H54 (cell line): ENCODE measurements at places on chromosomes 7 and 10.

DNA sequence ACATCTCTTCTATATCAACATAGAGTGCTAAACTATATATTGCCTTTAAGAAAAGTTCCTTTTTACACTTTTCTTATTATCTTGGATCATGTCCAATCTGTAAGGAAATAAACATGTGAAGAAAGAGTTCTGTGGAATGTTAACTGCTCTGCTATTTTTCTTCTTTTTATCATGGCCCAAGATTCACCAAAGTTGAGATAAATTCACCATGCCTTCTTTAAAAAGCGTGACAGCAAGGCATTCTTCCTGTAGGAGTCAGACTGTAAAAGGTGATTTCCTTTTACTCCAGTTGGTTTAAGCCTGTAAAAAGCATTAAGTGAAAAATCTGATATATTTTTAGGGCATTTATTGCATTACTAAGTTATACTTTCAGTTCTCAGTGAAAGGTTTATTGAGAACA lies 165.7 kb upstream of the FZD1 start:
- DNase-seq: no peak

- no peak for DNase-seq
Measured at GRCh38 chr10:132866601-132867381, 75.6 kb downstream of the CFAP46 start.

DNA sequence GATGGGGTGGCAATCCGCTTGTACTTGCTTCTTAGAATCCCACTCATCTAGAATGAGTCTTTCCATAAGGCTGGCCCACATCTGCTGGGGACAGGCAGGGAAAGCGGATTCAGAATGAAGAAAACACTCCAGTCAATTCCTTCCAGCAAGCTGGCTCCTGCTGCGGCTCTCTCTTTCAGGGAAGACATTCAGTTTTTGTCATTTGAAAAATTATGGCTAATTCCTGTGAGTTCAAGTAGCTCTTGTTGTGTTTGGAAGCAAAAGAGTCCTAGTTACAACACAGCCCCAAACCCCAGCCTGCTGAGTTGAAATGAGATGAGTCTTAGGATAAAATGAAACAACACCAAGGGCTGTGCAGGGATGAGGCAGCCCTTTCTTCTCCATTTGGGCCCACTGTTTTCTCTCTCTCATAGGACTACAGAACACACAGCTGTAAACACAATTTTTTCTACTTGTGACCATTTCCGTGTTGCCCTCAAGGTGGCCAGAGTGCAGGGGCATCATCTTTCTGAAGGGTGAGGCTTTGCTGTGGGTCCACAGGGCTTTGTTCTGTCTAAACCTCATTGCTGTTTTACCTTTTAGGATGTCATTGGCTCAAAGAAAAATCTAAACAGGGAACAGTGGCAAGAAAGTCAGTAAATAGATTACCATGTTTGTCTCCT lies 90.8 kb upstream of the EEPD1 start:
- no peak for DNase-seq

- no peak for DNase-seq
Measured at GRCh38 chr7:127961786-127962453, 69.3 kb downstream of the LRRC4 start.

DNA sequence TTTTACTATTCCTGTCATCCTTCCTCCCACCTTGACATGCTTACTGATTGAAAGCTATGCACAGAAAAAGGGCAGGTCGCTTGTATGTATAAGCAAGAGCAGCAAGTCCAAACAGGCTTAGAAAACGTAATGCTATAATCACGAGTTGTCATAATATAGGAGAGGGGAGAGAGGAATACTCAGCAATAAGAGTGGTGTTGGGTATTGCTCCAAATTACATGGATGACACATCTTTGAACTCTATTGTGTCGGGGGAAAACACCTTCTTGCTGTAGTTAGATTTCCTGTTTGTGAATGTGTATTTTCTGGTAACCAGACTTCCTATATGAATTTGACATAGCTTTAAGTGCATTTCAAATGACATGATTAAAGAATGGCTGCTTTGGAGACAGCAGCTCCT lies 7.5 kb downstream of the MET start:
- no peak for DNase-seq

- DNase-seq: no peak
Measured at GRCh38 chr7:4659551-4660286, 22.4 kb upstream of the FOXK1 start.

- peak; percentile 19 for DNase-seq
Measured at GRCh38 chr10:35074266-35074665, 15.9 kb downstream of the CUL2 start.

- no peak for DNase-seq
Measured at GRCh38 chr10:87585565-87586514, 73.8 kb upstream of the PAPSS2 start.

DNA sequence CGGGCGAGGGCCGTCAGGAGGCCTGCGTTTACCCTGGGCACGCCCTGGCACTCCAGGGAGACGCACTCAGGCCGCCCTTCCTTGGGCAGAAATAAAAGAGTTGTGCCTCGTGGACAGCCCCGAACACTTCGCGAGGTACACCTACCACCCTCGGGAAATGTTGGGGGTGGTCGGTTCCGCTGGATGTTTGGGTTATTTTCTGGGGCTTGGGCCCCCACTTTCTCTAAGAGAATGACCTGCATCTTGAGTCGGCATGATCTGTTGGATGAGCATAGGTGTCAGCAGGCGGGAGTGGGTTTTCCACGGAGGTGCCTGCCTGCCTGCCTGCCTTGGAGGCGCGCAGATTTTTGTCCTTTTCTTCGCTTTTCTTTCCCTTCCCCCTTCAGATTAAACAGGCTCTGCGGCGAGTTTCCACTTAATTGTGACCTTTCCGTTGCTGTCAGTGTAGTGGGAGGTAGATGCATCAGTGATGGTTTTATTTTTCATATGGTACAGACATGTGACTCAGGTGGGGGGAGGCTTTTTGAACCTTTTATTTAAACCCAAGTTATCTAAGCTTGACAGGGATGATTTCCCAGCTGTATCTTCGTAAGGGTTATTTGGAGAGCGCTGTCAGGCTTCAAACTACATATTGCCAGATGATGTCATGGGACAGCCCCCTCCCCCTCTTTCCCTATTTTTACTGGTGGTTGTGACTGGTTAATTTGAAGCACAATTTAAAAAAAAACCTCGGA lies 661 bp downstream of the HECTD2 start:
- peak; percentile 52 for DNase-seq

GRCh38 chr10:92181575-92181974 lies 109.3 kb downstream of the CPEB3 start:
- DNase-seq: no peak

GRCh38 chr7:35725280-35725680 lies 30.3 kb upstream of the HERPUD2 start:
- DNase-seq: no peak

- DNase-seq: no peak
Measured at GRCh38 chr7:83873459-83873858, 224.5 kb upstream of the SEMA3E start.

DNA sequence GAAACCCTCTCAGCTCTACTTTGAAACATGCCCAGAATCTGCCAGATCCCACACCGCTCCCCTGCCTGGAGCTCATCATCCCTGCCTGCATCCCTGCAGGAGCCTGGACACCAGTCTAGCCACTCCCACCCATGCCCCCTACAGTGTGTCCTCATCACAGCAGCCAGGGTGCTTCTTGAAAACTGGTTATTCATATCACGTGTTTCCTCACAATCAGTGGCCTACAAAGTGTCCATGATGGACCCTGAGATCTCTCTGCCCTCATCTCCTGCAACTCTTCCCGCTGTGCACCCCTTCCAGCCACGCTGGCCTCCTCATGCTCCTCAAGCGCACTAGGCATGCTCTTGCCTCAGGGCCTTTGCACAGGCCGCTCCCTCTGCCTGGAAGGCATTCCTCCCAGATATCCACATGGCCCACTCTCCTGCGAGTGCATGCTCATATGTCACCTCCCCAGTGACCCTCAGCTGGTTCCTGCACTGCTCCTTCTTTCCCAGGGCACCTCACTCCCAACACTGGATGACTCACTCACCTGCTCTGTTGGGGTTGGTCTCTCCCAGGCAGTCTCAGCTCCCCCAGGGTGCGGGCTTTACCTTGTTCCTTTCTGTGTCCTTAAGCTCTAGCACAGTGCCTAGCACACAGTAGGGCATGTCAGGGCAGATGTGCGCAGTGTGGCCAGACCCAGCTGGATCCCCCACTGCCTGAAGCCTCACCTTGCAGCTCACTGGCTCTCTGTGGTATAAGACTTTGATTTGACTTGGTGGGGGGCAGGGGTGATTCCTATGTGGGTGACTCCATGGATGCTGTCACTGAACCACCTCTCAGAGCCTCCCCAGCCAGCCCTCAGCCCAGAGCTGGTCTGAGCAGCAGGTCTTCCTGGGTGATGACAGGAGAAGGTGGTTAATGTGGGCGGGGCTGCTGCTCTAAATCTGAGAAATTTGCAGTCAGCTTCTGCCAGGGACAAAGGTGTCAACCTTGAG lies 37.3 kb downstream of the CDH23 start:
- no peak for DNase-seq

GRCh38 chr7:117755136-117755535 lies 118.1 kb downstream of the CTTNBP2 start:
- DNase-seq: no peak

GRCh38 chr10:12521423-12521822 lies 172.1 kb downstream of the CAMK1D start:
- DNase-seq: no peak

- no peak for DNase-seq
Measured at GRCh38 chr7:87712571-87712970, 84.4 kb downstream of the RUNDC3B start.

- DNase-seq: no peak
Measured at GRCh38 chr10:63382066-63382465, 83.7 kb downstream of the JMJD1C start.

DNA sequence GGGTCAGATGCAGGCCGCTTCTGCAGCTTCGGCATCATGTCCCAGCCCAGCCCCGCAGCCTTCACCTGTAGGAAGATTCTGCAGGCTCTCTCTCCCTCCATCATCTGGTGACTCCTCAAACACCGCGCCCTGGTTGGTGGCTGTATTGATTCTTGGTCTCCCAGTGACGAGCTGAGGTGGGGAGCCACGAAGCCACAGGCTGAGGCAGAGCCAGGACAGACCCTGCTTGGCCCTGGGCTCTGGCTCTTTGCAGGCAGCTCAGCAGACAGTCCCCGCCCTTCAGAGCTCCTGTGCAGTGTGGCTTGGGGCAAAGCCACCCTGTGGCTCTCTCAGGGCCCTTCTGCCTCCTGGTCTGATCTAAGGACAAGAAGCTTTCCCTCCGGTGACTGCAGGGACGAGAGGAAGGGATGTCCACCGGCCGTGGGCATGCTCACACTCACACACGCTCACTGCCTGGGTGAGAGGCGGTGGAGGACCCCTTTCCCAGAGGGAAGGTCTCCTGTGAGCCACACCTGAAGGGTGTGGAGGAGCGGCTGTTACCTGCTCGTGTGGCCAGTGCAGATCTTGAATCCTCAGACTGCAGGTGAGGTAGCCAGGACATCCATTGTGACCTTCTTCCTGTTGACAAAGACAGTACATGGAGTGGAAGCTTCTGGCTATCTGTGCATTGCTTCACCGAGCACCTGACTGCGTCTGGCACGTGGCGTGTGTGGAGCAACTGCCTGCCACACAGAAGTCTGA lies 79.6 kb downstream of the INPP5A start:
- no peak for DNase-seq

DNA sequence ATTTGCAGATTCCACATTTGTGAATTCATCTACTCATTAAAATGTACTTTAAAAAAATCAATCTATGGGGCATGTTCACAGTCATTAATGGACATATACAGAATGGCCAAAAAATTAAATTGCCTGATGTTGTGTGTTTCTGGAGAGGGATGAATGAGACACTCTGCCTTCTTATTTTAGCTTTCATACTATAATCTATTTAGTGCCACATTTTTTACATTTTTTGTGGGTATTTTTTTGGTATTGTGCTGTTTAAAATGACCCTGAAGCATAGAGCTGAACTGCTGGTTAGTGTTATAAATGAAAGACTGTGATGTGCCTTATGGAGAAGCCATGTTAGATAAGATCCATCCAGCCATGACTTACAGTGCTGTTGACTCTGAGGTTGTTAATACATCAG lies 961.8 kb upstream of the LRRN3 start:
- no peak for DNase-seq

- no peak for DNase-seq
Measured at GRCh38 chr10:131154306-131155025, 157.1 kb downstream of the TCERG1L start.
